Activated T-cell treated with anti-CD3 and anti-CD28 coated beads for 24 hours (primary cell): ENCODE measurements at places on chromosomes 2 and 18.

DNA sequence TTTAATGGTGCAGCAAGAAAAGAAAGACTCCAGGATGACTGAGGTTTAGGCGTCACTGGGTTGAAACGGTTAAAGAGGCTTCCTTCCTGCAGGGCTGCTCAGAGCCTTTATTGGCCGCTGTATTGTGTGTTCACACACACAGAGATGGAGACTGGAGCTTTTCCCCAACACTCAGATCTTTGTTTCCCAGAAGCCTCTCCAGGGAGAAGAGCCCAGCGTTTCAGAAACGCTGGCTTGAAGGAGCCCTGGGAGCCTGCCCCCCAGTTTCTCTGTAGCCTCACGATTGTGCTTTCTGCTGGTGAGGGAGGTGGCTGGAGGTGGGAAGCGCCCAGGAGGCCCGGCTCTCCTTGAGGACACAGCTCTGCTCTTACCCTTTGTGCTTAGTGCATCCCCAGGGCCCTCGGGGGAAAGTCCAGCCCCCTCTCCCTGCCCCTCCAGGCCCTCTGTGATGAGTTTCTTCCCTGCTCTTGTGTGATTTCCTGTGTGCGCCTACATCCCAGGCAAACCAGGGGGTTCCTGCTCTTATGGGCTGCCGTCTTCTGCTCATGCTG, 37.1 kb downstream of the RRM2 start:
- DNase-seq, result no peak

DNA sequence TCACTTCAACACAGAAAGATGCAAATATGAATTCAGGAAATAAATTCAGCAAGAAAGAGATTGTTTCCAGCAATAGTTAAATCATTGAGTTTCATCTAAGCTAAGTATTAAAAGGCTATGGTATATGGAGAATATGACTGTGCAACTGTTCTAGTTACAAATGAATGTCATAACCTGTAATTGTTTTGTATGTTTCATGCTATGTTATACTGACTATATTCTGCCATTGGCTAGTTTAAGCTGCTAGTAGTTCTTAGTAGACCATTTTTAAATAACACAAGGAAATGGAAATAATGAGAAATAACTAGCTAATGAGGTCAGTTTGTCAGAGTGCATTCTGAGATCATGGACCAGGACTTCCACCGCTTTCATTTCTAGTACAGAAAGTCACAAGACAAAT, 1154.9 kb upstream of the TMEFF2 start:
- no peak for DNase-seq

DNA sequence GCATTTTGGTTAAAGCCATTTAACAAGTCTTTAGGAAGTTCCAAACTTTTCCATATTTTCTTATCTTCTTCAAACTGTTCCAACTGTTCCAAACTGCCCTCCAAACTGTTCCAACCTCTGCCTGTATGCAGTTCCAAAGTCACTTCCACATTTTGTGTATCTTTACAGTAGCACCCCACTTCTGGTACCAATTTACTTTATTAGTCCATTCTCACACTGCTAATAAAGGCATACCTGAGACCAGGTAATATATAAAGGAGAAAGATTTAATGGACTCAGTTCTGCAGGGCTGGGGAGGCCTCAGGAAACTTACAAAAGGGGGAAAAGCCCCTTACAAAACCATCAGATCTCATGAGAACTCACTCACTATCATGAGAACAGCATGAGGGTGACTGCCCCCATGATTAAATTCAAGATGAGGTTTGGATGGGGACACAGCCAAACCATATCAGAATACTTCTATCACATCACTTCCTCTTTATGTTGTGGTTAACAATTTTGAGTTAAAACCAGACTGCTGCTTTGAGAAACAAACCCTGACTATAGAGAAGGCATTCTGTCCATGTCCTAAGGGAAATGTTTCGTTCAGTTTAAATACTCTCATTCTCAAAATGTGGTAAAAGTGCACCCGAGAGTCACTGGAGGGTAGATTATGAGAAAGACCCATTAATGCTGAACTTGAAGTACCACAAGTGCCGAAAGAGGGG, 11.0 kb downstream of the IL18R1 start:
- DNase-seq, result no peak

- peak; percentile 2 for DNase-seq
Measured at GRCh38 chr18:12946549-12947284, 1.1 kb upstream of the SEH1L start.

- DNase-seq, result no peak
Measured at GRCh38 chr2:128753800-128754199, 435.1 kb upstream of the HS6ST1 start.
